ENCODE measurements at places on chromosomes 3 and 15. TPM values are rescaled to one million over a fixed set of nuclear protein-coding genes. Genes with fewer than 3 reads are reported as not detected.

DNA sequence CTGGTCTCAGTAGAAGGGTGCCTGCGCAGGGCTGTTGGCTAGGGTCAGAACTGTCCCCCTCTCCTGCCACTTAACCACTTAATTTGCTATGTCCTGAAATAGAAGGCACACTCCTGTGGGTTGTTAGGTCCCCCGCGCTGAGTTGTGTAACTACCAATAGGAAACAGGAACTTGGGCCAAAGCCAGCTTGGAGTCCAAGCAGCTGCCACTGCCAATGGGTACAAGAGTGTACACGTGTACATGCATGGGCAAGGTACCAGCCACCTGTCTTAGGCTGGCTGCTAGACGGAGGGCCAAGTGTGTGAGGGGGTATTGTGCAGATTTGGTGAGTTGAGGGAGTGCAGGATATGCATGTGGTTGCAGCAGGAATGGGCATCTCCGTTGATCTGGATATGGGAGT is 29.7 kb upstream of the POLG start:
- DNase-seq, result no peak

DNA sequence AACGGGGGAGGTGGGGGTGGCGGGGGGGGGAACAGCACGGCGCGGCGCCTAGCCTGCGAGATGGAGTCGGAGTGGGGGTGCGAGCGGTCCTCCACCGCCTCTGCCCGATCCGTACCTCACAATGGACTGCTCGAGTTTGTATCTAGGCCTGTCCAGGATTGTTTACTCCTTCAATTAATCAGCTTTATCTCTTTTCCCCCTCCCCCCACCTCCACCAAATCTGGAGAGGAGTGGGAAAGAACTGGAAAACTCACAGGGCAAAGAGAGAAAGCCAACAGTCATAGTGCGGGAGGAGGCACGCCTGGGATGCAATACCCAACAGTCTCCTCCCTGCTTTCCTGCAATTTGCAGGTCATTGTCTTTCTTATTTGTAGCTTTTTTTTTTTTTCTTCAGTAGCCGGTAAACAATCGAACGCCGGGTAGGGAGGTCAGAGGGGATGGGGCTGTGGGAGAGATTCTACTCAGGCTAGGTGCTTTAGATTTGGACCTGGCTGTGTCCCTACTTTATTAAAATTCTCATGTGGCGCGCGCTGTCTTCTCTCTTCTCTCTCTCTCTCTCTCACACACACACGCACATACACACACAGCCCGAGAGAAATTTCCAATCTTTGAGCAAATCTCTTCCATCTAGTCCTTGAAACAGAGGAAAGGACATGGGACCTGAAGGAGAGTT is 6.9 kb upstream of the MEIS2 start:
- DNase-seq, result no peak

DNA sequence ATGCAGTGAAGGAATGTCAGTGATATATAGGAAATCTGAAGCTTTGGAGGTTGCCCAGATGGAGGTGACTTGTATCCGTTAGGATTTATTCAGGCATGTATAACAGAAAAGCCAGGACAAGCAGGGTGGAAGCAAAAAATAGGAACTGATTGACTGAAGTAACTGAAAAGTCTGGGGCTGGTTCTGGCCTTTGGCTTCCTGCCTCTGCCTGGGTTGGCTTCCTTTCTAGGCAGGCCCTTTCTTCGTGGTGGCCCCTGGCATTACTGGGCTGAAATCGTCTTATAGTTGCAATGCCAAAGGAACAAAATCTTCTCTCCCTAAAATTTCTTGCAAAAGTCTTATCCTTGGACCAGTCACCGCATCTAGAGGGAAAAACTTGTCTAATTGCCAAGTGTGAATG is 386.1 kb downstream of the PTPRG start:
- DNase-seq, result no peak

DNA sequence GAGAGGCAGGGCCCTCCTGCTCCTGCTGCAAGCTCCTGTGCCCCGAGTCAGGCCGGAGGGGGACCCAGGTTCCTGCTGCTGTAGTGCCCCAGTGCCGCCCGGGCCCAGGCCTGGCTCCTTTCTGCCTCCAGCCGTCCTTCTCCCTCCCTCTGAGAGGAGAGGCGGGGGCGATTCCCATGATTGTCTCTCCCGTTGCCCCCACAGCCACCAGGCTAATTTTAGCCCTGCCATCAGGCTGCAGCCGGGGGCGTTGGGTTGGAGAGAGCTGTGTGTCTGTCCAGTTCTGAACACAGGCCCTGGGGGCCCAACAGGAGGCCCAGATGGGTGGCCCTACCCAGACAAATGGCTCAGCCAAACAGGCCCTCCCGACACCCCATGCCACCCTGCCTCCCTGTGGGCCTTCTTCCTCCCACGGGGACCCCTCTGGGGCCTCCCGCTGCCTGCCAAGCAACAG is 214.8 kb downstream of the TBC1D2B start:
- no peak for DNase-seq

- no peak for DNase-seq
Measured at GRCh38 chr15:52667597-52667996, 11.6 kb downstream of the ATOSA start.

OIP5 gene
- total RNA-seq, result 13.2 TPM

- DNase-seq, result no peak
Measured at GRCh38 chr3:127796045-127796830, 26.1 kb downstream of the MGLL start.

- no peak for DNase-seq
Measured at GRCh38 chr3:185503521-185503920, 4.7 kb upstream of the TMEM41A start.

DNA sequence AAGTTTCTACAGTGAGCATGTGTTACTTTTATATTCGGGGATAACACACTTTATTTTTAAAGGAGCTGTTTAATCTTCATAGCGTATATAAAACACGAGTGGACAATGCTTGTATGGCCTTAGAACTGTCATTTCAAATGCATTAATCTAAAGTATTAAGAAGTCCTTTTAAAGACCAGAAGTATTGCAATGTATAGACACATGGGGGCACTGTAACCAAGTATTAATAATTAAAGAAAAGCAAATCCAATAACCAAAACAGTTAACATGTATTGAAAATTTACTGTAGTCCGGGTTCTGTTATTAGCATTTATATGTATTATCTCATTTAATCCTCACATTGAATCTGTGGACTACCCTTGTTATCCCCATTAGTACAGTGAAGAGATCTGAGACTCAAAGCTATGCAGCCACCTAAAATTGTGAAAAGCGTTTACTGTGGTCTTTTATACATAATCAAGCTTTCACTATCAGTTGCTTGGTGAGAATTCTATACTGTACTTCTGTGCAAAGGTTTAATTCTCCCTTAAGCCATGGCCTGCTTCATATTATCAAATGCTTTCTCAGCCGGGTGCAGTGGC is 10.1 kb downstream of the ARL14 start:
- no peak for DNase-seq

DNA sequence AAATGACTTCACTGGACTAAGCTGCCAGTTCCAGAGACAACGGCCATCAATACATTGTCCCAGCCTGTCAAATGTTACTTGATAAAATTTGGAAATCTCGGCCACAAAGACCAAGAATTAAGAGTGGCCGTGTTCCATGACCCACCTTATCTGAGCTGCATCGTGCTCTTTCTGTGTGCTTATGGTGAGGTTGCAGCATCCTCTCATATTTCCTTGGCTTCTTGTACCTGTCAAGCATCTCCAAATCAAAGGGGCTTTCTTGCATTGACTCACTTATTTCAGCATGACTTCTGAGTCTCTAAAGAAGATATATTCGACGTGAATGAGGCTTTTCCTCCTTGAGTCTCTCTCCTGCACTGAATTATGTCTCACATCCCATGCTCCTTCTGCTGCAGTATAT is 421.7 kb downstream of the MCTP2 start:
- no peak for DNase-seq

RFX7 gene
- total RNA-seq, result 4.2 TPM

ARGFX gene
- not detected for total RNA-seq

DNA sequence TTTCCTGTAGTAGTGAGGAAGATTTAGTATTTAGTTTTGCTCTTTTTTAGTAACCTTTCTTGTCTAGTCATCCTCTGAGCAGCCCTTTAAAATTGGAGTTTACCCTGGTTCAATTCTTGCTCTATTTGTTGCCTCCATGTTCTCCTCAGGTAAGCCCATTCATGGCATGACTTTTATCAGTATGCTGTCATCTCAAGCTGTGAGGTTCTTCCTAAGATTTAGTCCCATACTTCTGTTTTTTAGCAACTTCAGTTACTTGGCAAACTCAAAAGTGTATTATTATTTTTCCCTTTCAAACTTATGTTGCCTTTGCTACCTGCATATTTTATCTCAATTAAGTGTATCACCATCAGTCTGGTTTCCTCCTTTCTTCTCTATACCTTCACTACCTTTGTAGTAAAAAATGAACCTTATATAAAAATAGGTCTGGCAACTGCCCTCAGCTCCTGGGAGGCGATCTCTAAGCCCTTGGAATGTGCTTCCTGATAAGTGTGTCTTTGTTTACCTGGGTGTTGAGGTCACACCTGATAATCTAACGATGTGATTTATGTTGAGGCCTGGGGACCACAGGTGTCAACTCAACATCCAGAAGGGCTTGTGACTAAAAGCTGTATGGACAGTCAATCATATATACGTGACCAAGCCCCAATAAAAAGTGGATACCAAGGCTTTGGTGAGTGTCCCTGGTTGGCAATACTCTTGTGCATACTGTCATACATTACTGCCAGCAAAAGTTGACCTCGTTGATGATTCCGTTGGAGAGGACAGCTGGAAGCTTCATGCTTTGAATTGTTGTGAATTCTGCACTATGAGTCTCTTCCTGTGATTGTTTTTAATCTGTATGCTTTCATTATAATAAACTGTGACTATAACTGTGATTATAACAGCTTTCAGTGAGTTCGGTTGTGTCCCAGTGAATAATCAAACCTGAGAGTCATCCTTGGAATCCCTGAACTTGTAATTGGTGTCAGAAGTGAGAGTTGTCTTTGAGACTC is 3.9 kb downstream of the NSUN3 start:
- peak; percentile 26 for DNase-seq

- DNase-seq, result no peak
Measured at GRCh38 chr3:17979252-17979651, 236.8 kb upstream of the TBC1D5 start.

GATM gene
- 0.46 TPM for total RNA-seq

TLR9 gene
- 0.04 TPM for total RNA-seq

ZBTB20 gene
- total RNA-seq, result 8.8 TPM

DNA sequence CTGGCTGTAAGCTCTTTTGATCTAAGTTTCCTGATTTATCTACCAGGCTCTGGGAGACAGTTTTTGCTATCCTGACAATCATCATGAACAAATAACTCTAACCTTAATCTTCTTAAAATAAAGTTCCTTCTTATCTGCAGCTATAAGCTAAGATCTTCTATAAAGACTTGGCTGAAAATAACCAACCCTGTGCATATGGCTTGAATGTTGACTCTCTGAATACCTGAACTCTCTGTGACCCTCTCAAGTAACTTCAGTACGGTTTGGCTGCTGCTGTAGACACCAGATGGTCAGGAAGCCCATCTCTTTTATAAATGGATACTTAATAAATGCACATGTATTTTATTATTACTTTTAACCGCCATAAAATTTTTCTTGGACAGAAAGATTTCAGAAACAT is 412.4 kb upstream of the CBLB start:
- no peak for DNase-seq

DNA sequence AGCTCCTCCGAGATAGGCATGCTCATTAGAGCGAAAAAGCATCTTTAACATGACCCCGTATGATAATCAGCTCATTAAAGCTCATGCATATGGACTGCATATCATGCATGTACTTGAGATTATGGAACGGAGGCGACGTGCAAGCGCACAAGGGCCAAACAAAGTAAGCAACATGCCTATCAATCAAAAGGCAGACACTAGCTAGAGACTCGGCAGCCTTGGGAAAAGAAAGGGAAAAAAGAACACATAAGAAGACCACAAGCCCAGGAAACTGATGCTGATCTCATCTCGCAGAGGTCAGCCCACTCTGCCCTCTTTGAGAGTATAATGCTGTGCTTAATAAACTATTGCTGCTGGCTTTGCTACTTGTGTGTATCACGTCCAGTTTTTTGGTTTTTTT is 2.6 kb upstream of the ACOX2 start:
- DNase-seq, result no peak

ADIPOQ gene
- not detected for total RNA-seq

GRCh38 chr3:10437272-10437994 is 68.0 kb downstream of the ATP2B2 start:
- no peak for DNase-seq

GNB4 gene
- 105 TPM for total RNA-seq

NRG4 gene
- not detected for total RNA-seq

PP2D1 gene
- not detected for total RNA-seq

DNA sequence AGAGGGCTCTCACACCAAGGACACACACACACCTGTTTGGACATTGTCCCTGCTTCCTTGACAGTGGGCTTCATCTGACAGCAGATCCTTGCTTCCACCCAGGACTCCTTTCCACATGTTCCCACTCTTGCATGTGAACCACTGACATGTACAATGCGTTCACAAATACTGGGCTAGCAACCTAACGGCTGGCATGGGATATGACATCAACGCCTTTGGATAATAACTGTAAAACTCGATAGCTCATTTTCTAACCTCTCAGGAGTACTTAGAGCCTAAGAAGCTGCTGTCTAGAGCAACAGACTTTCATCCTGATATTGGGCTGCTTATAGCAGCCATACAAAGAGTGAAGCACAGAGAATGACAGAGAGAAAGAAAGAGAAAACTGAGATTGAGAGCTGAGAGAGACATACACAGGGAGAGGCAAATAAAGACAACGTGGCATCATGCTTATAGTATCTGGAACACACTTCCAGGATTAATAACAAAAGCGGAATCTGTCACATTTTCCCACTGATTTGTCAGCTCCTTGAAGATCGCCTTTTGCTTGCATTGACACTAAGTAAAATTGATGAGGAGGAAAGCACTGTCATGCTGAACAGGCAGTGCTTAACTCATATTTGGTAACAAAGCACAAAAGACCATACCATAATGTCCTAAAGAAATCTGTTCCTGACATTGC is 1.7 kb downstream of the GUCA1C start:
- no peak for DNase-seq

DNA sequence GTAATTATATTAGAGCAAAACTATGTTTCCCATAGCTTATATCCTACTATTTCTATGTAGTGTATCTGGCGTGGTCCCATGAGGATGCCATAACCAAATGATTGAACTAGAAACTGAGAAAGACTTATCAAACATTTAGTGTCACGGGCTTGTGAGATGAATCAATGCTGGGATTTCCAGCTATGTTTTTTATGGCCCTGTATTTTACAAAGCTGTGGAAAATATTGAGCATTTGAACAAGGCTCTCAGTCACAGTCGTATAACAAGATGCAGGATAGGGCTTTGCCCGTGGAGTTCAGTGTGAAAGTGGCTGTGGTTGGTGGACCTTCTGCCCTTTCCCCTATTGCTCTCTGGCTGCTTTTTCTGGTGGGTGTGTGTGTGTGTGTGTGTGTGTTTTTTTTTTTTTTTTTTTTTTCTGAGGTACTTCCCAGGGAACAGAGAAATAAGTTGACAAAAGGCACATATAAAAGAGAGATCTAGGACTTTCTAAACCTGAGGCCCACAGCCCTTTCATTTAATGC is 60.7 kb downstream of the CACNA1D start:
- no peak for DNase-seq

GRCh38 chr3:19107719-19108118 is 40.6 kb upstream of the KCNH8 start:
- no peak for DNase-seq

DAPK2 gene
- 3.2 TPM for total RNA-seq

BTLA gene
- total RNA-seq, result not detected

GRCh38 chr3:74415731-74416130 is 198.7 kb downstream of the CNTN3 start:
- DNase-seq, result no peak

All from pulmonary artery endothelial cell (primary cell).